ENCODE measurements at places on chromosomes 12 and 14.

- no peak for DNase-seq
Observed at GRCh38 chr14:76575108-76575507, 186.2 kb upstream of the VASH1 start.

GRCh38 chr12:104248444-104248843 is 32.9 kb downstream of the TXNRD1 start:
- no peak for DNase-seq

DNA sequence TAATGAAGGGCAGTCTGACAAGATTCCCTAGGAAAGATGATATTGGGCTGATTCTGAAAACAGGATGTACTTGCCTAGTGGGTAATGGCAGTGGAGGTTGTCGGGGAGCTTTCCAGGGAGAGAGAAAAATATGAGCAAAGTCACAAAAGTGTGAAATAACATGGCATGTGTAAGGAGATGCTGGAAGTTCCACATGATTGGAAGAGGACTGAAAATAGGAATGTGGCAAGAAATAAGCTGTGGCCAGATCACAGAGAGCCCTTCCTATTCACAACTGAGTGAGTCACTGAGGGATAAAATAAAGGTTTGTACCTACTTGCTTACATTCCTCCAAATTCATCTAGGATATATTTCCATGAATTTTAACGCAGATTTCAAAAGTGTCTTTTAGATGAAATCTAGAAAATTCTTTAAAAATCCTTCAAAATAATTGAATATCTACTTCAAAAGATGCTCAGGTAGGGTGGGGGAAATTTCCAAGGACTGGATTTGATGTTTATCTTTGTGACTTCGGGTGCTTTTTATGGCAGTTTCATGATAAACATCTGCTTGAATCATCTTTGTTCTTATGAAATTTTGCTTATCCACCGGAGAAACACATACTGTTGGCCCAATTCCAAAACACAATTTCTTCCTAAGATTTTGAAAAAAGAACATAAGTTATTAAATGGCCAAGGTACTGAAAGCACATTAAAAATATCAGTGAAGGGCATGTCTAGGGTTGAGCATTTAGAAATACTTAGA is 36.3 kb upstream of the SLC2A13 start:
- DNase-seq: no peak

DNA sequence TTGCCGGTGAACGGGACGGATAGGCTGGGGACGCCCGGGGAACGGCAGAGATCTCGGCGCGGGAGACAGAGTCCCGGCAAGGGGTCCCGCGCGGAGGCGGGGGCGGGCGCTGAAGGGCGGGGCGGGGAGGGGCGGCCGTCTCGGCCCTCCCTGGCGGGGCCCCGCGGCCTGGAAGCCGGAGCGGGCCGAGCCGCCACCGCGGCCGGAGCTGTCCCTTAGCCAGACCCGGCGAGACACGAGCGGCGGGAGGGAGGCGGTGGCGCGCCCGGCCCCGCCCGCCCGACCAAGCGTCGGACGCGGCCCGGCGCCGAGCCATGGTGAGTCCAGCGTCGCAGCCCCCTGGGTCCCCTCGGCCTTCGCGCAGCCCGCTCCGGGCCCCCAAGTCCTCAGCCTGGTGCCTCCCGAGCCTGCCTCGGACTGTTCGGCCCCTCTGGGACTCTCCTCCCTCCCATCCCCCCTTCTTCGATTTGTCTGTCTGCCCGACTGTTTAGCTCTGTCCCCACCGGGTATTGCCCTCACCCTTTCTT is at the start of gene ARHGEF40:
ARHGEF40 (plus strand) TSS at position 222 of the 527 bp plus-strand sequence; CDS start at position 315, 93 bp downstream.
- DNase-seq: no peak

- DNase-seq: no peak
Observed at GRCh38 chr12:98344046-98344930, 171.1 kb upstream of the TMPO start.

- no peak for DNase-seq
Observed at GRCh38 chr14:69480136-69480535, 4.4 kb upstream of the PLEKHD1 start.

GRCh38 chr14:106844608-106845285 is 1318.4 kb downstream of the TMEM121 start:
- DNase-seq: peak; percentile 71

DNA sequence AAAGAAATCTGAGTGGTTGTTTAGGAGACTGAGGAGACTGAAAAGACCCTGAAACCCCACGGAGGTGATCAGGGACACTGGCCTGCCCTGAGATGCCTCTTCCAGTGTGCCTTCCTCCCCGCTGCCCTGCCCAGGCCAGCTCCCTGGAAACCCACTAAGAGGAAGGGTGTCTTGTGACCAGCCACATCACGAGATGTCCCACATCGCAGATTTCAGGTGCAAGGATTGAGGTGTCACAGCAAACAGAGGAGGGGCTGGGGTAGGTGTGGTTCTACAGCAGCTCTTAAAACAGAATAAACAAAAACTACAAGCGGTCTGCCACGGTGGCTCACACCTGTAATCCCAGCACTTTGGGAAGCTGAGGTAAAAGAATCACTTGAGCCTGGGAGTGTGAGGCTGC is 184.3 kb upstream of the C14orf180 start:
- no peak for DNase-seq

Data from CD8-positive, alpha-beta memory T cell (primary cell).